ENCODE measurements at places on chromosomes 4 and X.

- DNase-seq, result no peak
Measured at GRCh38 chr4:127251423-127251822, 381.3 kb upstream of the INTU start.

- DNase-seq, result no peak
Measured at GRCh38 chr4:19880206-19880605, 371.5 kb upstream of the SLIT2 start.

GRCh38 chr4:47535567-47536147 is 50.6 kb downstream of the ATP10D start:
- DNase-seq, result no peak

DNA sequence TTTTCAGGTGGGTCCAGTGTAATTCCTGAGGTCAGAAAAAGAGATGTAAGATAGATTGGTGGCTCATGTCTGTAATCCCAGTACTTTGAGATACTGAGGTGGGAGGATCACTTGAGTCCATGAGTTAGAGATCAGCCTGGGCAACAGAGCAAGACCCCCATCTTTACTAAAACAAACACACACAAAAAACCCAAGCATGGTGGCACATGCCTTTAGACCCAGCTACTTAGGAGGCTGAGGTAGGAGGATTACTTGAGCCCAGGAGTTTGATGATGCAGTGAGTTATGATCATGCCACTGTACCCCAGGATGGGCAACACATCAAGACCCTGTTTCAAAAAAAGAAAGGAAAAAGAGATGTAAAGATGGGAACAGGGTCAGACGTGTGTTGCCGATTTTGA is 857.4 kb upstream of the NDST4 start:
- no peak for DNase-seq

- DNase-seq, result no peak
Measured at GRCh38 chr4:40121515-40121914, 64.9 kb downstream of the N4BP2 start.

Data from activated CD8-positive, alpha-beta memory T cell treated with anti-CD3 and anti-CD28 coated beads for 1 hour (primary cell).